ENCODE measurements at places on chromosomes 3 and 15.
A peak's percentile ranks its signal among the peaks of the same experiment; 100 is the strongest.

DNA sequence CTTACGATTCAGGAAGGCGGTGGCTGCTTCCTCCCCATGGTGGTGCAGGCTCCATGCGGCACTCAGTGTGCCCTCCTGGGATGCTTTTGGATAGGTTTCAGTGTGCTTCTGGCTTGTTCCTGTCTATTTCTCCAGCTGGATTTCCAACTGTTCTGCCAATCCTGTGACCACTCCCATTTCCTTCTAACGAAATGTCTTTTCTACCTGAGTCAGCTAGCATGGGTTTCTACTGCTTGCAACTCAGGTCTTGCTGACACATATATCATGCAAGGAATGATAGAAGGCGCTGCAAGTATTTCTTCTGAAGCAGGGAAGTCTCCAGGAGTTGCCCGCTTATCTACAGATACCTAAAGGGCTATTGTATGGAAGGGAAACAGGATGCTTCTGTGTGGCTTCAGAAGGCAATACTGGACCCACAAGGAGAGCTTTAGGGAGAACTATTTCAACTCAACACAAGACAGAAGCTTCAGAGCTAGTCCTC is 244.4 kb downstream of the OPA1 start:
- DNase-seq, result no peak

- DNase-seq, result peak; percentile 61
These were observed 73.6 kb upstream of the VGLL4 start for GRCh38 chr3:11717301-11717700.

DNA sequence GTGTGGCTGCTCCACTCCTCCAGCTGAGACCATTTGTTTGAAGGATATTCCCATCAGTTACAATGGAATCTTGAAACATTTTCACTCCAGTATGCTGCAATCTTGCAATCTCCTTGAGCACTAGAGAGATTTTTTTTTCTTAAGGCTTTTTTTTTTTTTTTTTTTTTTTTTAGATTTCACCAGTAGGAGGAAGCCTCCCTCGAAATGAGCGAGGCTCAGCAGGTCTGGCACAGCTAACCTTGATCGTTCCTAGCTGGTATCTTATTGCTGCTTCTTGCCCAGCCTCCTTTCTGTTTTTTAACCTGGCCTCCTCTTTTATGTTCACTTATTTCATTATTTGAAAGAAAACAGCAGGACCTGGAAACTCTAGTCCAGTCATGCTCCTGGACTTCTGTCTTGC is 48.1 kb downstream of the RAP2B start:
- DNase-seq, result peak; percentile 23

DNA sequence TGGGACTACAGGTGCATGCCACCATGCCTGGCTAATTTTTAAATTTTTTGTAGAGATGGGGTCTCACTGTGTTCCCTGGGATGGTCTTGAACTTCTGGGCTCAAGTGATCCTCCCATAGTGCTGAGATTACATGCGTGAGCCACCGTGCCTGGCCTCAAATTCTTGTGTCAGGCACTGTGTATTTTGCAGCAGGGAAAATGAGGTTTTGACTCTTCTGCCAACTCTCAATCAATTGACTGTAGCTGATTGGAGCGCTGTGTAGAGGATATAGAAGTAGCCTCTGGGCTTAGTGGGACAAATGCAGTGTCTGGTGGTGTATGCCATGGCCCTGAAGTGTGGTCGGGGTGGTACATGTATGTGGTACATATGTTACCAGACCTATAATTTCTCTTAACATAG is 152.3 kb downstream of the FNDC3B start:
- no peak for DNase-seq

- no peak for DNase-seq
These were observed 8.2 kb downstream of the AP3S2 start for GRCh38 chr15:89885611-89886010.

GRCh38 chr3:26171006-26171405 is 381.1 kb downstream of the OXSM start:
- no peak for DNase-seq

GRCh38 chr3:8489278-8489792 is 12.3 kb upstream of the LMCD1 start:
- DNase-seq, result no peak

- peak; percentile 69 for DNase-seq
These were observed 56.0 kb upstream of the LCTL start for GRCh38 chr15:66621491-66622467.

DNA sequence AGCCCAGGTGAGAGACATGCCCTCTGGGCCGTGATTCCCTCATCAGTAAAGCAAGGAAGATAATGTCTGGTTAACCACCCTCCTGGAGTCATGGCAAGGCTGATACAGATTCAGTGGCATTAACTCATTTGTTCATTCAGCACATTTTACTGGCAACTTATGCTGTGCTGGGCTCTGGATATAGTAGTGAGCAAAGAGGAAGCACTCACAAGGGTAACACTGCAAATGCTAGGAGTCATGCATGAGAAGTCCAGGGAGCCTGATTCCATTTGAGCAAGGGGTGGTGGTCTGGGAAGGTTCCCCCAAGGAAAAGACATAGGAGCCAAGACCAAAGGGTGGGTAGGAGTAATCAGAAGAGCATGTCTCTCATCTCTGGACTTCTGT is 50.2 kb downstream of the SMAD3 start:
- DNase-seq, result no peak

Measured in fibroblast of skin of scalp (primary cell).